SHP77 (cell line): ENCODE measurements at places on chromosomes 1 and 21.

DNA sequence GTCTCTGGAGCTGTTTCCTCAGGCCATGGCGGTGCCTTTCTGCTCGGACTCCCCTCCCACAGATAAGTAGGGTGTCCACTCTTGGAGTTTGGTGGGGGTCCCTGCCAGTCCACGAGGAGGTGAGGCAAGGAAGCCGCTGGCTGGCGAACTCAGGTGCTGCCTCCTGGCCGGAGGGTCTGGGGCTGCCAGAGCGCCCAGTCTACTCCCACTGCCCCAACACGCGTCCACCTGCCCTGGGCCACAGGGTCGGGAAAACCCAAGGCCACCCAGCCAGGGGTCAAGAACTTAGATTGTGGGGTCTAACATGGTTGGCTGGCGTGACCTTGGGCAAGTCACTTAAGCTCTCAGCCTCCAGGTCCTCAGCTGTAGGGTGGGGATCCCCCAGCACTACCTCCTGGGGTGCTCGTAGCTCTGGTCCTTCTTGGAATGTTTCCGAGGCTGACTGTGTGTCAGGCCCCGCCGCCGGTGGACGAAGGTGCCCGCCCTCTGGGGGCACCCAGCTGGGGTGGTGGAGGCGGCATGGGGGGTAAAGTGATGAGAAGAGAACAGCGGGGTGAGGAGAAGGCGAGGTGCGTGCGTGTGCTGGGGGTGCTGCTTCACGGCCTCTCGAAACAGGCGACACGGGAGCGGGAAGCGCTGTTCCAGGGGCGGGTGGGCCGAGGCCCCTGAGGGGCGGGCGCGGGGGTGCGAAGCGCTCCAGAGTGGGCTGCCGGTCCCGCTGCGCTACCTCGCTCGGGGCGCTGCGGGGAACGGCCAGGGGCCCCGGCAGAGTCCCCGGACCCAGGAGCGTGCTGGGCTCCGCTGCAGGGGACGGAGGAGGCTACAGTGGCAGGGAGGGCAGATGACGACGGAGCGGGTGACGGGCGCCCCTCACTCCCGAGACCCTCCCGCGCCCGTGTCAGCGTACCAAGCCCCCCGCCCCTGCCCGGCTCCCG, 1.2 kb downstream of the SH2D5 start:
- DNase-seq: no peak

DNA sequence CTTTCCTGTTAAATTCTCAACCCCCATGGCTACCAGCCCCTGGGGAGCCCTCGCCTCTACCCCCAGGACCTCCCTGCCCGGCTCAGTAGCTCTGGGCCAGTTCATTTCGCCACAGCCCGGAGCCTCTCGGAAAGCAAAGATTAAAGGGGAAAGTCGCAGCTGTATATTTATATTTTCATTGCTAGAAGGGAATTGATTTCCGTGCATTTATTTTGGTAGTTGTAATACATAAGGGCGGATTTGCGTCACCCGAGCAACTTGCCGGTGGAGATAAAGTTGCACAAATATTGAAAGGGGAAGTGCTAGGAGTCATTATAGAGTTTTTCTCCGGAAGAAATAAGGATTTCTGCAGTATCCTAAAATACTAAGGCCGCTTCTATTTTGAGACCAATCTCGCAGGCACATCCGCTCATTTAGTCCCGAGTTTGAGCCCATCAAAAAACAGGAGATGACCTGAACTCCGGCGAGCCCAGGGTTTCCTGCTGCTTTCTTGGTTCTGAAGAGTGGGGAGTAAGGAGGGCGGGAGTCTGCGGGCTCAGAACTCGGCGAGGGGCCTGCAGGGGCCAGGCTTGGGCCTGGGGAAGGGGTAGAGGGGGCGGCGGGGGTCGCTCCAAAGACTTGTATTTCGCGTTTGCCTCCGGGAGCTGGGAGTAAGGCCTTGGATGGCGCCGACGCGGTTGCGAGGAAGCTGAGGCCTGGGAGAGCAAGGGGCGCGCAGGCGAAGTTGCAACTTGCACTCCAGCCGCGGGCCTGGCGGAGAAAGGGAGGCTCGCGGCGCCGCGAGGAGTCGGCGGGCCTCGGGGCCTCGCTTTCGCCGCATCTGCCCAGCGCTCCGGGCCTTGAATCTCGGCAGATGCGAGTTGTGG, 2.5 kb upstream of the HLX start:
- no peak for DNase-seq

DNA sequence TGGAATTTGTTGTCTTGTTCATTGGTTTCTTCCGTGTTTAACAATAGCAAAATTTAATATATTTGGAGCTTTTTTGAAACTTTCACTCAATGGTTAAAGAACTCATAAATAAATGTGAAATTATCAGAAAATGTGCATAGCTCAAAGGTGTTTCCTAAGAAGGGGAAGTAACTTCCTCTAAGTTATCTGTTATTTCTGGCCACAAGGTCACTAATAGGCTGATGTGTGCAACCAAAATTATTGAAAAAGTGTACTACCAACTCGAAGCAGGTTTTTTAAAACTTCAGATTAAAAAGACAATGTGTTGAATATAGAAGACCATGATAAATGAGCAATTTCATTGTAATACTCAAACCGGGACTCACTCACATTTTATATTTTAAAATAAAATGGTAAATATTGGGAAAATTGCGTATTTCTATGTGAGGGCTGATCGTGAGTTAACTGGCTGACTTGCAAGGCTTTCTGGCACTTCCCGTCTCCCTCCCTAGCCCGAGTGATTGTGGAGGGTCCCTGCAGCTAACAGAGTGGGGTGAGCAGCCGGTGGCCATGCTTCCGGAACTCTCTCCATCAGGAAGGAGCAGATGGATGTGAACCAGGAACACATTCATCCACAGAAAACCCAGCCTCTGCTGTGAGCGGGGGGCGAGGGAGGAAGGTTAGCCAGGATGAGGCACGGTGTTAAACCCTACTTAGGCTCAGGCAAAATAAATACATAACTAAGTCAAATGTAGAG, 96.9 kb downstream of the ERG start:
- no peak for DNase-seq

- no peak for DNase-seq
Observed at GRCh38 chr1:68959461-68960030, 462.7 kb upstream of the DEPDC1 start.
